Heart right ventricle (tissue), 16 donors: ENCODE measurements at places on chromosomes 7 and 10. TPM values are rescaled to one million over a fixed set of nuclear protein-coding genes. Genes with fewer than 3 reads are reported as not detected.

- peak; percentile 6 for DNase-seq
Observed at GRCh38 chr7:85186083-85186520, 754 bp downstream of the SEMA3D start.

Gene MPP7
- 12.8 TPM for total RNA-seq

Gene HEPACAM2
- total RNA-seq = not detected

DNA sequence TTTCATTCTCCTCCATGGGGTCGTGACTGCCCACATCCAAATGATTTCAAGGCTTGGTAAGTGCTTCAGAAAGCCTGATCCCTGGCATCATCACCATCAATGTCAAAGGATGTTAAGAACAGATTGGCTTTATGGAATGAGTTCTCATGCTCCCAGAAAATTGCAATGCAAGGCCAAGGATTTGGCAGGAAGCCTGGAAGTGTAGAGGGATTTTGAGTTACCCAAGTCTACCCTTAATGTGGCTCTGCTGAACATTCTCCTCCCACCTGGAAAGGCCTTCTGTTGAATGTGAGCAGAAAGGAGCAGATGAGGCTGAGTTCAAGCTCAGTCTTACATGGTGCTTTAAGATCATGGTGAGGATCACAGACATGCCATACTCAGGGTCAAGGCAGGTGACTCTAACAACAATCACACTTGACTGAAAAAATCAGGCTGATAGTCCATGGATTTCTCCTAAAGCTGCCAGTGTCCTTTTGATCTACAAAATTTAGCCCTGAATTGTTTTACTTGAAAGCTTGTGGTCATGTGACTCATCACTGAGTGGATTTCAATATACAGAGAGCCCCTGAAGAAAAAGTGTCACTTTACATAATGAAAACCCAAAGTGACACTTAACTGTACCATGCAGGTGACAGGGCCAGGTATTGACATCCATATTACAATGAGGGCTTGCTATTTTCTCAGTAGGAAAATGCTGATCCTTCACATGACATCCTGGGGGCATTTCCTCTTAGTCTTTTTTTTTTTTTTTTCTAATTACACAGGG, 111.1 kb upstream of the PDLIM1 start:
- no peak for DNase-seq

DNA sequence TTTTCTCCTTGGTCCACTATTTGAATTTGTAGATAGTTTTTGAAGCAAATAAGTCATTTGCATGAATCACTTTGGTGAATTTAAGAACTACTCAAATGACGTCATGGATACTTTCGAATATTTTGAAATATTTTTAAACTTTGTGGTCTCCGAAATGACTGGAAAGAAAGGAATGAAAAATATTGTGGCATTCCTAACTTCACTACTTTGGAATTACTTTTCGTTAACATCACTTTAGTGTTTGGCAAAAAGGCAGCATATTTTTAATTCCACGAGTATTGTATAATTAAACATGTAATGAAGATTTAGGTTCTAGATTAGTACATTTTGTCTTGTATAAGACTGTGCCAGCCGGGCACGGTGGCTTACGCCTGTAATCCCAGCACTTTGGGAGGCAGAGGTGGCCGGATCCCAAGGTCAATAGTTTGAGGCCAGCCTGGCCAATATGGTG, 35.3 kb upstream of the ZRANB1 start:
- DNase-seq = no peak

Gene ZNF804B
- total RNA-seq = not detected

Gene ASB10
- total RNA-seq = 17.5 TPM

Gene CCL26
- 0.85 TPM for total RNA-seq

- DNase-seq = no peak
Observed at GRCh38 chr7:149456506-149457421, 4.1 kb downstream of the ZNF777 start.

Gene FFAR4
- not detected for total RNA-seq

Gene CACNB2
- total RNA-seq = 22.3 TPM

GRCh38 chr7:52547308-52547910, 488.0 kb upstream of the POM121L12 start:
- no peak for DNase-seq

DNA sequence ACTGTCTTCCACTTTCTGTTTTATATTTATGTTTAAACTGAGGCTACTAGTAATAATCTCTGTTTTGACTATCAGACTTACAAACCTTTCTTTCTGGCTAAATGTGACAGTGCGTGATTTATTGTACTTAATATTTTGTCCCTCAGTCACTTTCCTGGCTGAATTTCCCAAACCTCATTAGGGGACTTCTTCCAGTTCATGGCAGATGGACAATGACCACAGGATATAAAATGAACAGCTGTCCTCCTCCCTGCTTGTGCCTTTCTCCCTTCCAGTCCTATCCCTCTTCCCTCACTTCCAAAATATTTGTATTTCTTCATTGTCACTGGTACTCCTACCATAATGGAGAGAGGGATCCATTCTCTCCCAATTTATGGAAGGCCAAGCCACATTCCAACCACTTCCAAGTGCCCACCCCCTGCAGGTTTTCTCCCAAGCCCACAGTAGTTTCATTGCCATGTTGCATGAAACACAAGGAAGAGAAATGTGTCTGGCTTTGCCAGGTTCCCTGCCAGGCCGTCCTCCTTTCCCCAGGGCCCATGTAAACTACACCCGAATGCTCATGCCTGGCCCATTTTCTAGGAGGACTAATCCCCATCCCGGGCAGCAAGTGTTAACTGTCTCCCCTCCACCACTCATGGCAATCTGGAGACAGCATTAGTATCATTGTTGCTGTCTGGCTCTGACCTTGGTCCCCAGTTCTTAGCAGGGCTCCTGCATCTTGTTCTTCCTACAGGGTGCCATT, 269.5 kb upstream of the SLC26A5 start:
- no peak for DNase-seq

DNA sequence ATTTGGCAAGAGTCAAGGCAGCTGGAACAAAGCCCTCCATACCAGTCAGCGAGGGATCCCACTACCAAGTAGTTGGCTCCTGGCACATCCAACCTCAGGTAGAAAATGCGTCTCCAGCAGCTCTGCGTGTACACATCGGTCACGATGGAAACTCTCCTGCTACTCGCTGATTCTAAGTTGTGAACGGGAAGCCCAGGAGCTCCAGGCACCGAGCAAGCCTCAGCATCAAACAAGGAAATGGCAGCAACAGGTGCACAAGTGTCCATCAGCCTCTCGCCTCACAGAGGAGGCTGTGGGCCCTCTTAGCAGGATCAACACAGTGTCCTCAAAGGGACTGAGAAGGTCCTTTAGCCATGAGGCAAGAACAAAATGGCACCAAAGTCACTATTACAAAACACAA, 127.0 kb downstream of the TCERG1L start:
- DNase-seq = no peak

DNA sequence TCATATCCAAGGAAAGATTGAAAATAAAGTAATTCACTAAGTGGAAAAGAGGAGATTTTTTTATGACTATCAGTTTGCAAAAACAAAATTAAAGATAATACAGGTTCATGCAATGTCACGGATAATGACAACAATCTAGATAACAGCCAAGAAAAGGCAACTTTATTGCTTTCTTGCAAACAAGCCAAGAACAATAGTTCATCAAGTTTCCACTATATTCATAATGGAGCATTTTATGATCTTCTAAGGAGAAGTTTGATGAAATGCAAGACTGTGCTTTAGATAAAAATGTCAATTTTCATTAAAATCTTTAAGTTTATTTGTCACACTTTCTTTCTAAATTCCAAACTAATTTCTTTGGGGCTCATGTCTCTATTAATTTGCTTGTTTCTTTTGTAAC, 53.9 kb upstream of the NRP1 start:
- DNase-seq = no peak

DNA sequence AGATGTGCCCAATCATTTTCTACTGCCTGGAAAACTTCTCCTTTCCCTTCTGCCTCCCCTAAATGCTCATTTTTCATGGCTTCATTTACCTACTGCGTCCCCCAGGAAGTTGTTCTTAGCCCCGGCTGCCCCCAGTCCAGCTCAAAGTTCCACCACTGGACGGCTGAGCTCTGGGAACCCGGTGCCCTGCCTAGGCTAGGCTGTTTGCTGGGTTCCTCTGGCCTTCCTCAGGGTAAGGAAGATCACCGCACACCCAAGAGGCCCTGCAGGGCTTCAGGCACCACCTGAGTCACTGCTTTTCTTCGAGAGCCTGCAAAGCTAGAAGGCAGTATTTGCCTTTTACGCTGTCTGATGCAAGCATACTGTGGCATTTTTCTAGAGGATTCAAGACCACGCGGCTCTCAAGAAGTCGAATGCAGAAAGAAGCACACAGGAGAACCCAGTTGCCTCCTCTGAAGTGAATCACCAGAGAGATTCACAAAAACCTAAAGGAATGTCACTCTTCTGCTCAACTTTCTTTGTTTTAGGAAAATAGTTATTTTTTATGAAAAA, 46.7 kb upstream of the ZMIZ1 start:
- no peak for DNase-seq

- DNase-seq = peak; percentile 35
Observed at GRCh38 chr10:132654708-132655661, 117.4 kb downstream of the INPP5A start.

GRCh38 chr10:88793712-88794299, 8.7 kb upstream of the LIPM start:
- no peak for DNase-seq

Gene HOXA1
- total RNA-seq = 0.15 TPM
